ENCODE measurements at places on chromosomes 2 and 18.

GRCh38 chr2:239727776-239728600, 297.2 kb downstream of the NDUFA10 start:
- no peak for DNase-seq

DNA sequence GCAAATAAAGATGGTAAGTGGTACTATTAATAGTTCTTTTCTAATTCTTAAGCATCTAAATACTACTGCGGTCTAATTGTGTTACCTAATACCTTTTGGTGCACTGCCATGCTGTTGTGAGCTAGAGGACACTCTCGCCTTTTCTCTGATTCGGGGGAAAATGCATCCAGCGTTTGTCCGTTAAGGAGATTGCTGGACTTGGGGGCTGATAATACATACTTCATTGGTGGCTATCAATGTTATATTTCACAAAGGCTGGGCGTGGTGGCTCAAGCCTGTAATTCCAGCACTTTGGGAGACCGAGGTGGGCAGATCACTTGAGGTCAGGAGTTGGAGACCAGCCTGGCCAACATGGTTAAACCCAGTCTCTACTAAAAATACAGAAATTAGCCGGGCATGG, 141.7 kb upstream of the TWIST2 start:
- DNase-seq, result no peak

GRCh38 chr2:1603059-1603458, 141.3 kb downstream of the PXDN start:
- no peak for DNase-seq

- DNase-seq, result no peak
Observed at GRCh38 chr2:9071032-9071431, 67.5 kb upstream of the MBOAT2 start.

- no peak for DNase-seq
Observed at GRCh38 chr2:223635080-223635479, 32.9 kb upstream of the SCG2 start.

- no peak for DNase-seq
Observed at GRCh38 chr2:128686497-128686859, 367.8 kb upstream of the HS6ST1 start.

- no peak for DNase-seq
Observed at GRCh38 chr2:53021828-53022227, 745.8 kb upstream of the CHAC2 start.

GRCh38 chr2:187434342-187434785, 13.7 kb downstream of the CALCRL start:
- no peak for DNase-seq

DNA sequence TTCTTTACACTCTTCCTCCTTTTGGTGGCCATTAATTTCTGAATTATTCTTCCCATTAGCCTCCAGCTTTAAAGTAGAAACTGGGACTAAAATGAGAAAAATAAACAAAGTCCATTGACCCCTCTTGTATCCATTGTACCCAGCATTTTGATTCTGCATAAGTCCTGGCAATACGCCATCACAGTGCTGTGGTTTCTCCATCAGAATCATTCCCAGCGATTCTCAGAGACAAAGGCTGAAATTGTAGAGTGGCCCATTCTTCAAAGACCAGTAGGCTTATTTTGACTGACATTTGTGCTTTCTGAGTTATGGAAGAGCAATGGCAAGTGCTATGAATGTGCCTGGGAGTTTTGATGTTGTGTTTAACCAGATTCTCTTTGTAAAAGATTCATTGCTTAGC, 199.3 kb upstream of the GALNT5 start:
- DNase-seq, result no peak

- DNase-seq, result no peak
Observed at GRCh38 chr2:226701052-226701451, 98.6 kb downstream of the IRS1 start.

DNA sequence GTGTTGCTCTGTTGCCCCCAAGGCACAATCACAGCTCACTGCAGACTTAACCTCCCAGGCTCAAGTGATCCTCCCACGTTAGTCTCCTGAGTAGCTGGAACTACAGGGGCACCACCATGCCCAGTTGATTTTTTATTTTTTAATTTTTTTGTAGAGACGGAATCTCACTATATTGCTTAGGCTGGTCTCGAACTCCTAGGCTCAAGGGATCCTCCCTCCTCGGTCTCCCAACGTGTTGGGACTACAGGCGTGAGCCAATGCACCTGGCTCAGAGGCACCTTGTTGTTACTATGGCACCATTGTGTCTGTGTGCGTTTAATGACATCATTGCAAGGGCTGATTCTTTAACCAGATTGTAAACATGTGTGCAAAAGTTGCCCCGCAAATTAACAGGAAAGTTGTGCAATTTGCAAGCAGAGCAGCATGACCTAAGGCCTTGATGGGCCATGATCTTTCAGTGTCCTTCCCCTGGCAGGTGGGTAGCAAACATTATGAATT, 22.6 kb downstream of the TCF23 start:
- DNase-seq, result no peak

- DNase-seq, result no peak
Observed at GRCh38 chr18:50091509-50092244, 103.3 kb downstream of the MYO5B start.

GRCh38 chr2:176126929-176127773, 2.4 kb upstream of the HOXD8 start:
- DNase-seq, result peak; percentile 57

DNA sequence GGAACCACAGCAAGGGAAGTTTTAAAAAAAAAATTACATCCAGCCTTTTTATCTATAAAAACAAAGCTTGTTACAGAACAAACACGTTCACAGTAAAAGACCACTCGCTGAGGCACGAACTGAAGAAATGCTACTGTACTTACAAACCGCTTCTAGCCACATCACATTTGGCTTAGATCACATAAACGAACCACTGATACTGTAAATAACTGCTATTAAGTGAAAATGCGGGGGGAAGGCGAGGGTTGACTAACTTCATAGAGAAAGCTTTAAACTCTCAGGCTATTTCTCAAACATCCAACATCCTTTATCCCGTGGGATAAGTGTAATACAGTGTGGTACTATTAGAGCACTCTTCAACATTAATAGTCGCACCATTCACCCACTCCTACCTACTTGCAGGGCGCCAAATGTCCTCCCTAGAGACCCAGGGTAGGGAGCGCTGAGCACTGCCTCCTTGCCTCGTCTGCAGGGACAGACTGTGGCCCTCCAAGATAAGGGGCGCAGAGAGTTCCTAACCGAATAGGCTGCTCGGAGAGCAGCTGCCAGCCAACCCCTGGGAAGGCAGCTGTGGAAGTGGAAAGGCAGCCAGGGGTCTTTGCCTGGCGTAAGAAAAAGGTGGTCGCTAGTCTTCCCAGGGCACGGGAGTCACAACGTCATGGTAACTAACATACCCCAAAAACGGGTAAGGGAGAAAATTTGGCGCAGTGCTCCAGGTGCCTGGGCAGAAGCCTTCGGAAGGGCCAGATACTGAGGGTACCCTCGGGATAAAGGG, 854 bp downstream of the GPR155 start:
- DNase-seq, result peak; percentile 46

DNA sequence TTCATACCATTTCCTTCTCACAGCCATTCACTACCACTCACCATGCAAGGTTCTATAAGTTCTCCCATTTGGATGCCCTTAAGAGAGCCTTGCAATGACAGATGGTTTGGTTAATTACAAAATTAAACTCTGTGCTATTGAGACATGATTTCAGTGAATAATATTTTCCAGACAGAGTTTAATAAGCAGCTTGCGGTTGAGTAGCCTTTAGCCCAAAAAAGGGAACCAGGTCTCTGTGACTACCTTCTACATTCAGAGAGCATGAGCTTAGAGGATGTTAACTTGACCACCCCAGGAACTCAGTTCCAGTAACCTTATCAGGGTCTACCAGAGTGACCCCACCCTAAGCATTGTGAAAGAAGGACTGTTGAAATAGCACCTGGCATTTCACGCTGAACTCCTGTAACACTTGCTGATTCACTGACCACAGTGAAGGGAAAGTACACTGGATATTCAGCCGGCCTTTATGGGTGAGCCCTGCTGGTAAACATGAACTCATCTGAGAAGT, 1173.1 kb upstream of the ZEB2 start:
- DNase-seq, result peak; percentile 6

Data from hematopoietic multipotent progenitor cell treated with erythropoietin and hydrocortisone succinate and interleukin-3 and kit ligand, for 17 days (in vitro differentiated cells).